Bronchial smooth muscle cell (primary cell): ENCODE measurements at places on chromosomes 7 and 10. TPM values are rescaled to one million over a fixed set of nuclear protein-coding genes. Genes with fewer than 3 reads are reported as not detected.

The PGAM1 gene
- 172 and 252 TPM in 2 replicates for total RNA-seq

The DLD gene
- total RNA-seq: 41.6 and 59.7 TPM in 2 replicates

The CCDC6 gene
- 13.5 and 21.4 TPM in 2 replicates for total RNA-seq

The VAX1 gene
- not detected in 2 replicates for total RNA-seq

The SLC29A4 gene
- 1.7 and 6.1 TPM in 2 replicates for total RNA-seq

The NAT16 gene
- not detected in 2 replicates for total RNA-seq

The RAB11FIP2 gene
- 6.9 and 10.6 TPM in 2 replicates for total RNA-seq

The RSPH10B gene
- 0.16 TPM in 1 of 2 replicates, not detected in the other for total RNA-seq

The SRI gene
- total RNA-seq: 82.4 and 110 TPM in 2 replicates

The PTN gene
- total RNA-seq: 5.2 and 38.6 TPM in 2 replicates

The FAS gene
- total RNA-seq: 58.5 and 88.8 TPM in 2 replicates

The STEAP2 gene
- 22.1 and 32.4 TPM in 2 replicates for total RNA-seq

The GDF2 gene
- not detected in 2 replicates for total RNA-seq

The PLCE1 gene
- total RNA-seq: 3.3 and 5.0 TPM in 2 replicates

The ADCYAP1R1 gene
- not detected in 2 replicates for total RNA-seq

The DENND2A gene
- 38.6 and 47.7 TPM in 2 replicates for total RNA-seq

The SEMA3A gene
- total RNA-seq: 61.0 and 65.8 TPM in 2 replicates

The C10orf53 gene
- not detected in 2 replicates for total RNA-seq
